ENCODE measurements at places on chromosomes 3 and 15.
A peak's percentile ranks its signal among the peaks of the same experiment; 100 is the strongest.

DNA sequence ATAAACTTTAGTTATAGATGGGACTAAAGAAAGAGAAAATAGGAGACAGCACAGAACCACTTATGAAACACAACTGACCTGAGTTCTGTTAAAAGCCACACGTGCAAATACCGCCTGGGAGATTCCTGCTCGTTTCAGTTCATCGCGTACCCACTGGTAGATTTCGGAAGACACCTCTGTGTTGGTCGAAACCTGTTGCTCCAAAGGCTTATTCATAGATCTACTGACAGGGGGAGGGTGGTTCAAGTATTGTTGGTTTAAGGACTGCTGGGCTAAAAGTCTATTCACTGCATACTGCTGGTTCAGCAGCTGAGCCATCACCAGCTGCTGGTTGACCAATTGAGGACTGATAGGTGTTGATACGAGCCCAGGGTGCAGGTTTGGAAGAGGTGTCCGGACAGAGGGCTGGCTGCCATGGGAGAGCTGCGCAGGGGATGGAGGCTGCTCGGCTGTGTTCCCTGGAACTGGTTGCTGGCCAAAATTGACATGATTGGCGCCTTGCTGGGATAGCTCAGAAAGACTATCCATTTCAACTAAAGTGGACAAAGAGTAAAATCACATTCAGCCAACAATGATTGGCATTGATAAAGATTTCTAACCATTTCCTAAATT is 30.6 kb downstream of the SATB1 start:
- DNase-seq = no peak

DNA sequence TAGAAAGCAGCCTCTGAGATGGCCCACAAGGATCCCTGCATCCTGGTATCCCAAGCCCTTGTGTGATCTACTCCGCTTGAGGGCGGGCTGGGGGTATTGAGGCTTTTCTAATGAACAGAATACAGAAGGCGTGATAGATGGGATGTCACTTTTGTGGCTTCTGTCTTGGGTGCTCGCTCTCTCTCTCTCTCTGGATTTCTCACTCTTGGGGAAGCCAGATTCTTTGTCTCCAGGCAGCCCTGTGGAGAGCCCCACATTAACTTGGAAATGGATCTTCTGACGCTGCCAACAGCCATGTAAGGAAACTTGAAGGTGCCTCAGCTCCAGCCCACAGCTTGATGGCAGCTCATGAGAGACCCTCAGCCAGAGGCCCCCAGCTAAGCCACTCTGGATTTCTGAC is 26.9 kb upstream of the SEC62 start:
- no peak for DNase-seq

GRCh38 chr15:99466701-99467337 is 99.0 kb upstream of the MEF2A start:
- DNase-seq = peak; percentile 47

GRCh38 chr15:57667171-57667849 is 39.2 kb upstream of the POLR2M start:
- DNase-seq = no peak

- DNase-seq = no peak
These were observed 7.0 kb upstream of the PPCDC start for GRCh38 chr15:75016431-75016830.

DNA sequence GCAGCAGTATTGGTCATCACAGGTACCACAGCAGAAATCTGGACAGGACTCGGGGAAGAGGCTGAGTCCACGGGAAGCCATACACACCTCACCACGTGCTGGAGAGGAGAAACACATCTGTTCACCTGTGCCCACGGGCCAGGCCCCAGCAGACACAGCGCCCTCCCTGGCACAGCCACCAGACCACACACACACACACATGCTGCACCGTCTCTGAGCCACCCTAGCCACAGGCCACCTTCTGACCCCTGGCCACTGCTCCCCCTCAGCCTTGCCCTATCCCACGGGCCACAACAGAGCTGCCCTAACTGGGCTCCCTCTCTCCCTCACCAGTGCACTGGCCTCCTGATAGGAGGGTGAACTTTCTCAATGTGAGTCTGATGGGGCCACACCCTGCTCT is 2.8 kb downstream of the SHISA5 start:
- no peak for DNase-seq

- no peak for DNase-seq
These were observed 96.1 kb downstream of the RSRC1 start for GRCh38 chr3:158205994-158206393.
